ENCODE measurements at places on chromosomes 7 and 10. TPM values are rescaled to one million over a fixed set of nuclear protein-coding genes. Genes with fewer than 3 reads are reported as not detected.

TMEM72 gene
- total RNA-seq: 2.2 TPM

HTRA1 gene
- 89.7 TPM for total RNA-seq

PRSS58 gene
- not detected for total RNA-seq

PNLIP gene
- not detected for total RNA-seq

TAS2R5 gene
- total RNA-seq: not detected

CHCHD2 gene
- total RNA-seq: 669 TPM

VKORC1L1 gene
- 12.5 TPM for total RNA-seq

HOGA1 gene
- 0.71 TPM for total RNA-seq

BUB3 gene
- 276 TPM for total RNA-seq

NCOA4 gene
- 147 TPM for total RNA-seq

NXPH1 gene
- total RNA-seq: not detected

TMEM184A gene
- total RNA-seq: 3.3 TPM

PODXL gene
- 50.6 TPM for total RNA-seq

WNT8B gene
- total RNA-seq: not detected

IRF5 gene
- 1.8 TPM for total RNA-seq

ADAM22 gene
- 1.4 TPM for total RNA-seq

ITGB8 gene
- total RNA-seq: 18.4 TPM

FRMPD2 gene
- total RNA-seq: not detected

CALML5 gene
- total RNA-seq: not detected

SERPINE1 gene
- total RNA-seq: 102 TPM

OPN4 gene
- not detected for total RNA-seq

SPDYE17 gene
- not detected for total RNA-seq

PTPRZ1 gene
- not detected for total RNA-seq

EFCAB10 gene
- 0.39 TPM for total RNA-seq

CPN1 gene
- not detected for total RNA-seq

VSTM4 gene
- total RNA-seq: not detected

C10orf53 gene
- not detected for total RNA-seq

TMEM236 gene
- total RNA-seq: not detected

ZNF107 gene
- total RNA-seq: 8.1 TPM

CDK14 gene
- total RNA-seq: 6.5 TPM

GAD2 gene
- not detected for total RNA-seq

PDK4 gene
- 1.1 TPM for total RNA-seq

LLCFC1 gene
- not detected for total RNA-seq

CPA2 gene
- 0.17 TPM for total RNA-seq

OGA gene
- 48.4 TPM for total RNA-seq

CLDN3 gene
- total RNA-seq: not detected

MGAM2 gene
- not detected for total RNA-seq

MYL10 gene
- not detected for total RNA-seq

FAM25A gene
- not detected for total RNA-seq

EGR2 gene
- total RNA-seq: not detected

SKIDA1 gene
- total RNA-seq: 1.9 TPM

HYAL4 gene
- total RNA-seq: not detected

ITPRID1 gene
- not detected for total RNA-seq

PLXDC2 gene
- total RNA-seq: 2.8 TPM

CPED1 gene
- total RNA-seq: 15.8 TPM

SPDYE16 gene
- 0.22 TPM for total RNA-seq

PON1 gene
- total RNA-seq: not detected

INSYN2A gene
- 0.79 TPM for total RNA-seq

PNLIPRP1 gene
- not detected for total RNA-seq

AGR2 gene
- not detected for total RNA-seq

WNT2 gene
- 0.20 TPM for total RNA-seq

DENND2A gene
- 11.5 TPM for total RNA-seq

COBL gene
- total RNA-seq: not detected

BTBD16 gene
- total RNA-seq: not detected

HOXA5 gene
- total RNA-seq: 0.69 TPM

EMX2 gene
- not detected for total RNA-seq

Measured in M059J (cell line).